Articular chondrocyte of knee joint (primary cell): ENCODE measurements at places on chromosomes 16 and 17. TPM values are rescaled to one million over a fixed set of nuclear protein-coding genes. Genes with fewer than 3 reads are reported as not detected.

SCRN2 gene
- total RNA-seq, result 29.4 and 36.5 TPM in 2 replicates

TPSG1 gene
- total RNA-seq, result not detected in 2 replicates

HYDIN gene
- total RNA-seq, result 4.2 and 5.6 TPM in 2 replicates

ODAD4 gene
- total RNA-seq, result 1.3 and 3.9 TPM in 2 replicates

KRTAP4-9 gene
- total RNA-seq, result not detected in 2 replicates

NPLOC4 gene
- total RNA-seq, result 64.6 and 78.3 TPM in 2 replicates

ZNF689 gene
- total RNA-seq, result 6.1 and 6.6 TPM in 2 replicates

LPO gene
- total RNA-seq, result under 0.01 TPM in 1 of 2 replicates, not detected in the other

NACA2 gene
- total RNA-seq, result 0.13 and 0.22 TPM in 2 replicates

RABEP1 gene
- 55.7 and 59.5 TPM in 2 replicates for total RNA-seq

KRT9 gene
- total RNA-seq, result not detected in 2 replicates

HAS3 gene
- 9.4 and 12.3 TPM in 2 replicates for total RNA-seq

TEDC2 gene
- total RNA-seq, result 1.8 TPM in 2 replicates

KDM6B gene
- 3.1 and 5.7 TPM in 2 replicates for total RNA-seq

HS3ST3A1 gene
- total RNA-seq, result 2.2 and 5.9 TPM in 2 replicates

CHMP6 gene
- 18.2 and 19.6 TPM in 2 replicates for total RNA-seq

SRL gene
- total RNA-seq, result 0.32 and 0.39 TPM in 2 replicates

NSF gene
- total RNA-seq, result 71.8 and 103 TPM in 2 replicates

UNC45B gene
- not detected in 2 replicates for total RNA-seq

PRSS8 gene
- not detected in 2 replicates for total RNA-seq

KRT33A gene
- not detected in 2 replicates for total RNA-seq

CACNG5 gene
- not detected in 2 replicates for total RNA-seq

GGT6 gene
- total RNA-seq, result not detected in 2 replicates

CCL16 gene
- total RNA-seq, result not detected in 2 replicates

ZNF174 gene
- total RNA-seq, result 8.4 and 9.3 TPM in 2 replicates

CIBAR2 gene
- 0.11 TPM in 1 of 2 replicates, not detected in the other for total RNA-seq

GGNBP2 gene
- 66.8 and 75.5 TPM in 2 replicates for total RNA-seq

ENPP7 gene
- not detected in 2 replicates for total RNA-seq

FOXN1 gene
- 0.11 and 0.13 TPM in 2 replicates for total RNA-seq

LHX1 gene
- total RNA-seq, result not detected in 2 replicates

CCT6B gene
- total RNA-seq, result 4.2 and 4.8 TPM in 2 replicates

CALB2 gene
- 0.43 and 0.78 TPM in 2 replicates for total RNA-seq

TNFRSF17 gene
- not detected in 2 replicates for total RNA-seq

DPEP3 gene
- not detected in 2 replicates for total RNA-seq

PLSCR3 gene
- 19.6 and 21.7 TPM in 2 replicates for total RNA-seq

B4GALNT2 gene
- total RNA-seq, result not detected in 2 replicates

FBXW10 gene
- total RNA-seq, result under 0.01 TPM in 1 of 2 replicates, not detected in the other

MYCBPAP gene
- 1.8 and 2.5 TPM in 2 replicates for total RNA-seq
